ENCODE measurements at places on chromosomes 2 and 18.

- peak; percentile 44 for DNase-seq
Observed at GRCh38 chr2:152407204-152407721, 72.3 kb downstream of the FMNL2 start.

- DNase-seq: no peak
Observed at GRCh38 chr2:160418398-160418765, 75.2 kb downstream of the RBMS1 start.

DNA sequence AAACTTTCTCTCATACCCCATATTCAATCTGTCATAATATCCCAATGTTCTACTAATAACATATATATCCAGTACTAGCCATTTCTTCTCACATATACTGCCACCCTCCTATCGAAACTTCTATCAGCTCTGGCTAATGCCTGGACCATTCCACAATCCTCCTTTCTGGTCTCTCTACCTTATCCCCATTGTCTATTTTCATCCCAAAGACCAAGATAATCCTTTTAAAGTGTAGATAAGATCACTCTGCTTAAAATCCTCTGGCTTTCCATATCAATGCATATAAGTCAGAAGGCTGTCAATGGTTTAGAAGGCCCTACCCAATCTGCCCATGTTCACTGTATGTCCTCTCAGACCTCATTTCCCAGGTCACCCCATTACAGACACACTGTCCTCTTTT is 229.6 kb downstream of the ZEB2 start:
- DNase-seq: no peak

DNA sequence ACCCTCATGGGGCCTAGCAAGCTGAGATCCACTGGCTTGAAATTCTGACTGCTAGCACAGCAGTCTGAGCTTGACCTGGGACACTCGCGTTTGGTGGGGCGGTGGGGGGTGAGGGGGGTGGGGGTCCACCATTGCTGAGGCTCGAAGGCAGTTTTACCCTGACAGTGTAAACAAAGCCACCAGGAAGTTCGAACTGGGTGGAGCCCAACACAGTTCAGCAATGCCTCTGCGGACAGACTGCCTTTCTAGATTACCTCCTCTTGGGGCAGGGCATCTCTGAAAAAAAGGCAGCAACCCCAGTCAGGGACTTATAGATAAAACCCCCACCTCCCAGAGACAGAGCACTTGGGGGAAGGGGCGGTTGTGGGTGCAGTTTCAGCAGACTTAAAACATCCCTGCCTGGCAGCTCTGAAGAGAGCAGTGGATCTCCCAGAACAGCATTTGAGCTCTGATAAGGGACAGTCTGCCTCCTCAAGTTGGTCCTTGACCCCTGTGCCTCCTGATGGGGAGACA is 149.7 kb upstream of the TANK start:
- no peak for DNase-seq

DNA sequence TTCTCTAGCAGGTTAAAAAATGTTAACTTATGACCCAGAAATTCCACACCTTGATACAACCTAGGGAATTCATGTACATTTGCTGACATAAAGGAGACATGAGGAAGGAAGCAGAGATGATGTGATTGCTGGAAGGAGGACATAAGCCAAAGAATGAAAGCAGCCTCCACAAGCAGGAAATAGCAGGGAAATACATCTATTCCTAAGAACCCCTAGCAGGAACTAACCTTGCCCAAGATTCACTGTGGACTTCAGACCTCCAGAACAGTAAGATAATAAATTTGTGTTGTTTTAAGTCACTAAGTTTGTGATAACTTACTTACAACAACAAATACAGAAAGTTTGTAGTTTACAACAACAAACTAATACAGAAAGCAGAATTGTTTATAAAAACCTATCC is 4.6 kb upstream of the DSG4 start:
- no peak for DNase-seq

DNA sequence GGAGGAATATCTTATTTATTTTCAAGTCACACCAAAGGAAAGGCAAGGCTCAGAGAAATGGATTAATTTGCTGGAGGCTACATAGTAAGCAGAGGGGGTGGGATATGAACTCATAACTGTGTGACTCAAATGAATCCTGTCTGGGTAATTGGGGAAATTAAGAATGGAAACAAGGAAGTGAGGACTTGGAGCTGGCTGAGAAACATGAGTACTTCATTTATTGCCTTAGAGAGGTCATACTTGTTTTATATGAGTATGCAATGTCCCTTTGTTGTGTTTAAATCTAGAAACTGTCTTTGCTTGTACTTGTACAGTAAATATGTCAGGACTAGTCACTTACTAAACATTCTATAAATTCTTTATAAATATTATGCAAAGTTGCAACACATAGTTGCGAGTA is 2166.7 kb upstream of the PIK3C3 start:
- no peak for DNase-seq

DNA sequence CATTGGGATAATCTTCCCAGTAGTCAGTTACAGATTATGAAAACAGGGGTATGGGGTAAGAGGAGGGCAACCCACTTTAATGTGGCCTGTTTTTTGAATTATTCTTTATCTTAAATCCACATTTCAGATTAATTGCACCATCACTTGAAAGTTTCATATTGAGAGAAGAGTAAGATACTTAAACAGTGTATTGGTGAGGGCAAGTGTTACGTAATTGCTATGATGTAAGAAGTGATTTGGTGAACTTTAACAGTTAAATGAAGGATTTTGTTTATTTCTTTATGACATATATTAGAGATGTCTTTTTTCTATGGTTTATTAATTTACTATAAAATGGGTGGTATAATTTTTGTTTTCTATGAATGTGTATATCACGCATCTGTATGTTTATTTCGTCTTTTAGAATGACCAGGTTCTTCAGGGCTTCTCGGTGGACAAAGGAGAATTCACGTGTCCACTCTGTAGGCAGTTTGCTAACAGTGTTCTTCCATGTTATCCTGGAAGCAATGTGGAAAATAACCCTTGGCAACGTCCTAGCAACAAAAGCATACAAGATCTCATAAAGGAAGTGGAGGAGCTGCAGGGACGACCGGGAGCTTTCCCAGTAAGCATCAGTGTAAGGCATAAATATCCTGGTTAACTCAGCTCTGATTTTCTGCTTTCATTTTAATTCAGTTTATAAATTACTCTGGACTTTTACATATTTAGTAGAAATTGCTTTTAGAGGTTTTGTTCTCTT is 171.2 kb upstream of the MYO3B start:
- DNase-seq: no peak

All from anterior cingulate cortex (tissue), 58 donors.